Effector CD8-positive, alpha-beta T cell (primary cell): ENCODE measurements at places on chromosomes 4 and X.

GRCh38 chrX:136711147-136711546 lies 63.2 kb downstream of the CD40LG start:
- no peak for DNase-seq

GRCh38 chrX:17608888-17609287 lies 128.4 kb upstream of the SCML1 start:
- DNase-seq: no peak

- no peak for DNase-seq
These were observed 20.9 kb downstream of the RGS12 start for GRCh38 chr4:3313556-3314228.

DNA sequence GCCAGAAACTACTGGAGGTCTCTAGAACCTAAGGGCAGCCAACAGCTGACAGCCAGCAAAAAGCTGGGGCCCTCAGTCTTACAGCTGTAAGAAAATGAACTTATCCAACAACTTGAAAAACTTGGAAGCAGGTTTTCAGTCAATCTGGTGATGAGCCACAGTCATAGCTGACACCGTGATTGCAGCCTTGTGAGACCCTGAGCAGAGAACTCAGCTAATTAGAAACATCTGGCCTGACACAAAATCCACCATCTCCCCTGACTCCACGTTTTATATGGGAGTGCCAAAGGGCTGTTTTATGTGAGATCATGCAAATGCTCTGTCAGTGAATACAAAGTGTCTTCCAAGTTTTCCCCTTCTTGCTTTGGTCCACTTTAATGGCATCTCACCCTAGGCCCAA lies 198.8 kb upstream of the DCAF8L1 start:
- no peak for DNase-seq
